ENCODE measurements at places on chromosomes 3 and 15.

- DNase-seq: no peak
These were observed 133.5 kb upstream of the ZPLD1 start for GRCh38 chr3:102301155-102301880.

- no peak for DNase-seq
These were observed 276.4 kb downstream of the FAM43A start for GRCh38 chr3:194962056-194962455.

DNA sequence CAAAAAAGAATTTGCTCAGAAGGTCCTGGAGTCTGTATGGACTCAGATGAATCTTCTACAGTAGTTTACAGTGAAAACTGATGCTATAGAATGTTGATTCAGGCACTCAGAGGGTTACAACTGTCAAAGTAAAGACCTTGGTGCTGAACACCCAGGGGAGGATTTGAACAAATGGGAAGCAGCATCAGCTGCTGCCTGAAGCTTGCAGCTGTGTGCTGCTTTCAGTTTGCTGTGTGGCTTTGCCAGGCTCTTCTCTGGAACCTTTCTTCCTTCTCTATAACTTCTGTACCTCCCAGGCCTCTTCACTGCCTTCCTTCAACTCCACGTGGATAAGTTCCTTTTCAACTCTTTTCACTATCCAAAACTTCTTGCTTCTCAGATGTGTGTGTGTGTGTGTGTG is 214.2 kb downstream of the GRM7 start:
- no peak for DNase-seq

- DNase-seq: no peak
These were observed 942.4 kb downstream of the FHIT start for GRCh38 chr3:60308808-60309207.

Measured in T47D (cell line).